Activated CD8-positive, alpha-beta memory T cell treated with anti-CD3 and anti-CD28 coated beads for 1 hour (primary cell): ENCODE measurements at places on chromosomes 1 and 21.

DNA sequence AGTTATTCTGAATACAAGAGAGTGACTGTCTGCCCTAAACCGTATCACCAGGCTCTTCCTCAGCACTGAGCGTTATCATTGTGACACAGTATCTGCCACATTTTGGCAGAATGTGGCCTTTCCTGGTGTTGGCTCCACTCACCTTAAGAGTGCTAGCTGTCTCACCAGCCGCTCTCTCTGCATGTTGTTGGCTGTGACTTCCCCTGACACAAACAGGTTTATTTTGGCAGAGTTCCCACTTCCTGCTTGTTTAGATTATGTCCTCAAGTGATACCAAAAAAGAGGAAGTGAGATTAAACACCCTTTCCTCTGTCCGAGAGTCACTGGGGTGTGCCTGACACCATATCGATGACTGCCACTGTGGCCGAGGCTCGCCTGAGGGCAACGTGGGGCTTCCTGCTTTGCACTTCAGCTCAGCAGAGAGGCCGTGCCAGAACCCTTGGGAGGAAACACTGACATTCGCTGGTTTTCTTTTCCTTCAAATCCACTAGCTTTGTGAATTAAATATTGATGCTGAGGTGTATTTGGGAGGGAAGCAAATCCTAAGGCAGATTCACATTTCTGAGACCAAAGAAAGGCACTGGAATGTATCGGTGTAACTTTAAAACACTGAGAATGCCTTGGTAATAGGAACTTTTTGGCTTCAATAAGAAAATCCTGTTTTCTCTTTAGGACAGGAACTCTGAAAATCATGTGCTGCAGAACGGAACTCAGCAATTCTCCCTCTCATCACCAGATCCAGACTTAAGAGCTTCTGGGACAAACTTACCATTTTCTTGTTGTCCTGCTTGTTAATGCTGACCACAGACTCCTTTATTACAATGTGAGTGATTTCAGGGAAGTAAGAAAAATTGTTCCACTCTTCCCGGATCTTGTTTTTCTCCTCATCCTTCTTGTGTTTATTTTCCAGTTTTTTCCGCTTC is 102.1 kb downstream of the JAK1 start:
- DNase-seq, result peak; percentile 8

DNA sequence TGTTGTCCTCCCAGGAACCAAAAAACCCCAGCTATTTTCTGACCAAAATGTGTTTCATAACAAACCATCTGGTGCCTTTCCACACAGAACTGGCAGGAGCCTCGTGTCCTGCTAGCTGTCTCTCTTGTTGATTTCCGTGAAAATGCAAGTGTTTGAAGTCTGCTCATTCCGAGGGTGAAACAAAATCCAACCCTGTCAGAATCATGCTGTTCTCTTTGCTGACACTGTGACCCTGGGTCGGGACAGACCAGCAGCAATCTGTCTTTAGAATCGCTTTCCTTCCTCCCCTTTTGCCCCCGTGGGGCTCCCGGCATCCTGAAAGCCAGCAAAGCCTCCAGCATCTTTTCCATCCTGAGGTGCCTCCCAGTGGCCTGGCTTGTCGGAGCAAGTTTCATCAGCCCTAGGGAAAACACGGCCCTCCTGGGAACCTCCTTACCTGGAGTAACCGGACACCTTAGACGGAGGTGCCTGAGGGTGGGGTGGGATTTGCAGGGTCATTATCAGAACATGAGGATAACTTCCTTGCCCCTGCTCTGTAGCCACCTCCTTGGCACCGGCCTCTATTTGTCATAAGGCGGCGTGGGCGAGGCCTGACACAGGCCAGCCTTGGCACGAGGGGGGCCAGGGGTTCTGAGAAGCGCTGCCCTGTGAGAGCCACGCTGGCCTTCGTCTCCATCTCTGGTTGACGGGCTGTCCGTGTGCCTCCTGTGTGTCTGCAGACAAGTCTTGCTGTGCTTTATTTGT is 24.9 kb downstream of the LDLRAP1 start:
- no peak for DNase-seq

- DNase-seq, result no peak
Observed at GRCh38 chr1:12336413-12336812, 106.6 kb downstream of the VPS13D start.

DNA sequence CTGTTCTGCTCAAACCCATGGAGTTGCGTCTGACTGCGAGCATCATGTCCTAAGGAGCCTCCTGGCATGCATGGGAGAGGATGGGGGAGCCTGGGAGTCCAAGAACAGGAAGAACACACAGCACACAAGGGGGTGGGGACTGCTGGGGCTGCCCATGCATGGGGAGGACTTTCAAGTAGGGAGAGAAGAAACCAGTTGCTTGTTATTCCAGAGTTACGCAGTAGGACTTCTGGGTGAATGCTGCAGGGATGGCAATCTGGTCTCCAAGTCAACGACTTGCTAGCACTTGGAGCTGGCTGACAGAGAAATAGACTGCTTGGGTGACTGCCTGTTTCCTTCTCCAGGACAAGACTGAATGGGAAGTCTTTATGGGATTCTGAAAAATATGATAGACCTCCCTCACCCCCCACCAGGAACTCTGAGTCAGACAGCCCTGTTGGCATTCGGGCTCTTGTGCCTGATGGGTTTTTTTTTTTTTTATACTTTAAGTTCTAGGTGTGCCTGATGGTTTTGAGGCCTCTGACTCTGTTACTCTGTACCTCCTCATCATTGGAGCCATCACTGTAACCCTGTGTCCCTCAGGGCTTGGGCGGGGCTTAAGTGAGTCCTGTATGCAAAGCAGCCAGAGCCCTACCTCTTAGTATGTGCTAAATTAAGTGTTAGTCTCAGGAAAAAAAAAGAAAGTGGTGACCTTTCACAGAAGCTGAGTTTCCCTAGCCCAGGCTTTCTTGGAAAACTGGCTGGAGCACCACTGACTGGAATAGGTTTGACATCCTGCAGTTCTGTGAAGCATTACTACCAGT is 30.3 kb downstream of the MAP3K21 start:
- DNase-seq, result no peak

DNA sequence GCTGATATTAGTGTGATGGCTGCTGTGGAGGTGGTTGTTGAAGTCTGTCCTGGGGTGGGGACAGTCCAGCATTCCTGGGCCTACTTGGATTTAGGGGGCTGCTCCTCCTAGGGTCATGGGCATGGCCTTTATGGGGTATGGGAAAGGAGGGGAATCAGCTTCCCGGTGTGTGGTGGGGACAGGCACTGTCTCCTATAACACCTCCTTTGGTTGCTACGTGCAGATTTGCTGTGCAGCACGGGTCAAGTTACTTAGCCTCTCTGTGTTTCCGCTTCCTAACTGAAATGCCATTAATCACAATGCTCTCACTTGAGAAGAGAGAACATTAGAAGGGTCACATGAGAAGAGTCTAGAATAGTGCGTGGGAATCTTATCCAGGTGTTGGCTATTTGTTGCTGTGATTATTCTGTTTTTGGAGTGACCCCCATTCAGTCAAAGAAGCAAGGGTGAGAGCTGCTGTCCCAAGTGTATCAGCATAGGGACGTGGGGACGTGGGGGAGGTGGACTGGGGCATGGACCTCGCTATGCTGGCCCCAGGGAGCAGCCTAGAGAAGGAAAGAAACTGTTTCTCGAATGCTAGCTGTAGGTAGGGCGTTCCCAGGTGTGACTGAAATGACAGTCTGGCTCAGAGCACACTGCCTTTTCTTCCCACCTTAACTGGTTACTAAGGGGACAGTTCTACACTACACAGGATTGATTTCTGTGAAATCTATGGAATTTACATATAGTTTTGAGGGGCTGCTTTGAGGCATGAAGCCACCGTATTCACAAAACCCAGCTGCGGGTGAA is 19.9 kb downstream of the SOX13 start:
- DNase-seq, result no peak

DNA sequence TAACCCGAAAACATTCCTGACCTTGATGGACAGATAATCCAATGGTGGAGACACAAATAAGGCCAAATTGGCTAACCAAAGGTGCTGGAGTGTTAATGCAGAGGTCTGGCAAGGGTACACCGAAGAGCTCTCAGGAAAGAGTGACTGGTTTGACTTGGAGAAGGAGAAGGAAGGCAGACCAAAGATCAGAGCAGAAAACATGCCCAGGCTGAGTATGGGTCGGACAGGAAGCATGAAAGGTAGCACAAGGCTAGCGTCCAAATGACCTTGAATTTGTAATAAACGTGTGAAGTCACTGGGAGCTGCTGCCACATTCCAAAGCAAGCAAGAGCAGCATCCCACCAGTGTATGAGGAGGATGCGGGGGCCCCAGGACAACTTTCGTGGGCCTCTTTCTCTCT is 45.7 kb downstream of the APP start:
- DNase-seq, result no peak

- no peak for DNase-seq
Observed at GRCh38 chr21:34593423-34593822, 21.5 kb downstream of the RCAN1 start.

GRCh38 chr1:26862781-26863684 is at the start of gene SFN:
Gene SFN, plus strand, starts transcription at chr1:26863149. Its CDS starts 64 bp downstream, at chr1:26863213.
- DNase-seq, result peak; percentile 9

DNA sequence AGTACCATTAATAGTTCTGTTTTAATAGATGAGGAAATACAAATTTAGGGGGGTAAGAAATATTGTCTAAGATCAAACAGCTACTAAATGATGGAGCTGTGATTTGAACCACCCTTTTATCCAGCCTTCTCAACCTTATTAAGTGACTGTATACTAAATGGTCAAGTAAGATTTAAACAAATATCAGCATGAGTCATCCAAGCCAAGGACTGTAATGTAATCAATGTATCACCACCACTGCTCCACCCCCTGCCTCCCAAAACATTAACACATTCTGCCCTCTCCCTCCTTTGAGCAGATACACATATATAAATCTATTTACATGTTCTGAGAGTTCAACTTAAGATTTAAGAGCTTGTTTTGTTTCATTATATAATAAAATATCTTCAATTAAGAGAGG is 58.9 kb downstream of the LRRC40 start:
- no peak for DNase-seq
